Activated CD8-positive, alpha-beta memory T cell treated with anti-CD3 and anti-CD28 coated beads, Interleukin-2, amount 50 U/mL, for 48 hours (primary cell): ENCODE measurements at places on chromosomes 4 and X.
A peak's percentile ranks its signal among the peaks of the same experiment; 100 is the strongest.

DNA sequence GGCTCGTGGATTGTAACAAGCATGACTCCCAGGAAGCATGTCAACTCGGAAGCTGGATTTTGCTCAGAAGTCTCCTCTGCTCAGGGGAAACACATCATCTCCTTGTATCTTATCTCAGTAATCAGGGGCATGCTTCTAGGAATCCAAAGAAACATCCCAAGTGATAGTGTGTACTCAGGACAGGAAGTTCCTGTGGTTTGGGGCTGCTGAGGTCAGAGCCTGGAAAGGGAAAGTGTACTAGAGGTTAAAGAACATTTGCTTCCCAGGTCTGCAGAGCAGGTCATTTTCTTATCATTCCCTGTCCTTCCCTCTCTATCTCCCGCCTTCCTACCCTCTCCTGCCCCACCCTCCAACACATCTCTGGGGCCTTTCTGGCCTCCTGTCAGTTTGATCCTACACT is 38.8 kb downstream of the SLC34A2 start:
- no peak for DNase-seq

- no peak for DNase-seq
Measured at GRCh38 chrX:114924856-114925255, 92.6 kb downstream of the IL13RA2 start.

GRCh38 chrX:9267415-9267814 is 197.4 kb upstream of the TBL1X start:
- no peak for DNase-seq

GRCh38 chrX:132488819-132489577 is at the start of gene MBNL3:
Gene MBNL3 (minus strand): TSS chrX:132489038. CDS start chrX:132439611, 49,427 bp downstream.
- peak; percentile 69 for DNase-seq

GRCh38 chr4:79207281-79207680 is 118.6 kb downstream of the NAA11 start:
- no peak for DNase-seq

DNA sequence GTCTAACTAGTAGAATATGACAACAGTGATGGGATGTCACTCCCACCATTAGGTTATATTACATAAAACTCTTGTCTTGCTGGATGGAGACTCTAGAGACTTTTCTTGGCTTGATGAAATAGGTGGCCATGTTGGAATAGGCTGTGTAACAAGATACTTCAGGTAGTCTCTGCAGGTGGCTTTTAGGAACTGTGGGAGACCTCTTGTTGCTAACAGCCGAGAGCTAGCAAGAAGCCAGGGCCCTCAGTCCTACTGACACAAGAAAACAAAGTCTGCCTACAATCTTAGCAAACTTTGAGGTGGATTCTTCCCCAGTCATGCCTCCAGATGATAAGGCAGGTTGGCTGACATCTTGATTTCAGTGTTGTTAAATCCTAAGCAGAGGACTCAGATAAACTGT is 72.5 kb downstream of the GNL3L start:
- DNase-seq: no peak

DNA sequence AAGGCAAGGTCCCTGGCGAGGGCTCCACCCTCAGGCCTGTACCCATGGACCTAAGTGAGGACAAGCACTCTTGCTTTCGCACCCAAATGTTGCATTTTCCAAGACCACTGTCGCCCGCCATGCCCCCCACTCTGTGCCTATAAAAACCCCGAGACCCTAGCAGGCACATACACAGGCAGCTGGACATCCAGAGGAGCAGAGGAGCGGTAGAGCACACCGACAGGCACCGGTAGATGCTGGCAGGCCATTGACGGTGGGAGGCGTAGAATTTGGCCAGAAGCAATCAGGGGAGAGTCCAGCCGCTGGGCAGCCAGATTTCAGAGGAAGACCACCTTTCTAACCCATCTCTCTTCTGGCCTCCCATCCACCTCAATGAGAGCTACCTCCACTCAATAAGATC is 715.2 kb upstream of the AADAT start:
- no peak for DNase-seq

DNA sequence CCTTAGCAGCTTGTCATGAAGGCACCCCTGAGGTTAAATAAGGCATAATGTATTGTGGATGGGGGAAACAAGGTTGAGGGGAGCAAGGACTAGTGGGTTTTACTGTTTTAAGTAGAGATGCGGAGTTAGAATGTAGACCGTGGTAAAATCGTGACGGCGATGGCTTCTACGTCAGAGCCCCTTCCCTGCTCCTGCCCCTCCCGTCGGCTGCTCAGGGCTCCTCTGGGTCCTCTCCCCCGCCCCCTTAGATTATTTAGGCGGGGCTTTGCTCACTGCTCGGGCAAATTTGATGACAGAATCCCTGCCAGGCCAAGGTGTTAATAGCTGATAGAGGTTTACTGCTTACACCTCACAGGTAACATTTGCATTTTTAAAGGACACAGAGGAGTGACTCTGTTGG is 2.3 kb downstream of the FRMPD3 start:
- no peak for DNase-seq

GRCh38 chrX:13952581-13952980 is 77.1 kb downstream of the GEMIN8 start:
- DNase-seq: no peak

- DNase-seq: no peak
Measured at GRCh38 chr4:141697116-141697515, 60.7 kb downstream of the IL15 start.

DNA sequence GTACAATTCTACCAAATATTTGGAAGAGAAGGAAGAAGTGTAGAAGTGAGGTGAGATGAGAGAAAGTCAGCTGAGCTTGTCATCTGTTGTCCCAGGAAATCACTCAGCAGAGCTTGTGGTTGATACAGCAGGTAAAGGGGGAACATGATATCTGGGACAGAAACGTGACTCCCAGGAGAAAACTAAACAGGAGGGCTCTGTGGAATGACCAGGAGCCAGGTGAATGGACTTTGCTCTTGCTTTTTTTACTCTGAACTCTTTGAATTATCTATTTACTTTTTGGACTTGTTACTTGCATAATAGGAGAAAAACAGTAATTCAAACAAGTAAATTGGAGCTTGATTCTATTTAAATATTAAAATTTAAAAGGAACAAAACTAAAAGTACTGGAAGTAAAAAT is 555.6 kb upstream of the FRG1 start:
- no peak for DNase-seq

GRCh38 chr4:168835880-168836454 is 174.1 kb downstream of the CBR4 start:
- DNase-seq: no peak

GRCh38 chr4:52856801-52857200 is 5.3 kb upstream of the RASL11B start:
- no peak for DNase-seq

GRCh38 chrX:66756717-66757116 is 117.8 kb upstream of the EDA2R start:
- DNase-seq: no peak

DNA sequence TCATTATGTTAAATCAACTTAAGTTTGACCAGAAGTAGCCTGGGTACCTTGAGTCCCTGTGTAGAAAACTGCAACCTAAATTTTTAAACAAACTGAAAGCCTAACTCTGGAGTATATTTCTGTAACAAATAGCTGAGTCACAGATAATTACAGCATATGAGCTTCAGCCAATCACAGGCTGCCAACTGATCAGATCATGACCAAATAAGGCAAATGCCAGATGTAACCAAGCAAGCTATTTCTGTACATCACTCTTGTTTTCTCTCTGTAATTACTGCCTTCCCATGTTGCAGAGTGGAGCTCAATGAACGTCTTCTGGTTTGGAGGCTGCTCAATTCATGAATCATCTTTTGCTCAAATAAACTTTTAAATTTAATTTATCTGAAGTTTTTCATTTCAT is 980.9 kb upstream of the DIAPH2 start:
- no peak for DNase-seq

DNA sequence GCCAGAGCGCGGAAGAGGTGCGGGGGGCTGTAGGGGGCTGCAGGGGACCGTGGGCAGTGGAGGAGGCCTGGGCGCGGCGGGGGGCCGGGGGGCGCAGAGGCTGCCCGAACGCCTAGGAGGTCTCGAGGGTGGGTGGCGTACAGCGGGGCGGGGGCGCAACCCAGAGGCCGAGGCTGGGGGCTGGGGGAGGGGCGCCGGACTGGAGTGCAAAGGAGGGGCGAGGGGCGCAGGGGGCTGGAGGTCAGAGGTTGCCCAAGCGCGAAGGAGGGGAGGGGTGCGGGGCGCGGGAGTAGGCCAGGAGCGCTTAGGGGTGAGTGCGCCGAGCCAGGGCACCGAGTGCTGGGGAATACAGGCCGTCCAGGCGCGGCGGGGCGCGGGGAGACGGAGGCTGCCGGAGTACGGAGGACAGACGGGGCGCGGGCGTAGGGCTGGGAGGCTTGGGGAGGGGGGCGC is 255 bp downstream of the GYG2 start:
- no peak for DNase-seq
